Hypothalamus (tissue), 51 donors: ENCODE measurements at places on chromosomes 11 and 22.

DNA sequence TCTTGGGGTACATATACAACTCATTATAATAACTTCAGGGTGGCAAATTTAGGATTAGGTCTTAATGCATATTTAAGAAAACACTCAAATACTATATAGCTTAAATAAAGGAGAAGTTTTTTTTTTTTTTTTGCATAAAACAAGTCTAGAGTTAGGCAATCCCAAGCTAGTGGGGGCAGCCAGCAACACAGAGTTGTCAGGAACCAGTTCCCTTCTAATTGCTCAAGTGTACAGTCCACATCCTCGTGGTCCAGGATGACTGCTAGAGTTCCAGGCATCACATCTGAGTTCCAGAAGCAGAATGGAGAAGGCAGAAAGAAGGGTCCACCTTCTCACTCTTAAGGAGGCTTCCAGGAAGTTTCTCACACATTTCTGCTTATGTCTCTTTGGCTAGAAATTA lies 261.9 kb upstream of the PLET1 start:
- no peak for DNase-seq

DNA sequence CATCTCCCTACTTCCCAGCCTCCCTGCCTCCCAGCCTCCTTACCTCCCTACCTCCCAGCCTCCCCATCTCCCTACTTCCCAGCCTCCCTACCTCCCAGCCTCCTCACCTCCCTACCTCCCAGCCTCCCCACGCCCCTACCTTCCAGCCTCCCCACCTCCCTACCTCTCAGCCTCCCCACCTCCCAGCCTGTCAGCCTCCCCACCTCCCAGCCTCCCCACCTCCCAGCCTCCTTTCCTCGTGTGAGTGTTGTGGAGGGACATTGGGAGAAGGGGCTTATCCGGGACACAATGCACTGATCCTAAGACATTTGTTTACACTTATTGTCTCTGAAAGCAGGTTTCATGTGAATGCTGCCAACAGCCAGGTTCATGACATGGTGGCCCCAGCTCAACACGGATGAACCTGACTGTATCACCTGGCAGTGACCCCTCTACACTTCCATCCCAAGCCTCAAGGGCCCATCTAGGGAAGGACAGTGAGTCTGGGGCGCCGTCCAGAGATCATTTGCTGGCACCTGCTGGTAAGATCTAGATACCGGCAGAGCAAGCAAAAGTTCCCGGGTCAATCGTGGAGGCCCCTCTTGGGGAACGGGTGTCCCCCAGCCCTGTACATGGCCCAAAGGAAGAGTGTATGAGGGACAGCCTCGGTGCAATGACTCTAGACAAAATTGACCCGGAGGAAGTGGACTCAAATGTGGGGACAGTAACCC lies 34.5 kb upstream of the TH start:
- no peak for DNase-seq

GRCh38 chr11:10439351-10439750 lies 15.7 kb upstream of the AMPD3 start:
- no peak for DNase-seq

- no peak for DNase-seq
Observed at GRCh38 chr11:133716602-133717001, 128.7 kb downstream of the SPATA19 start.

DNA sequence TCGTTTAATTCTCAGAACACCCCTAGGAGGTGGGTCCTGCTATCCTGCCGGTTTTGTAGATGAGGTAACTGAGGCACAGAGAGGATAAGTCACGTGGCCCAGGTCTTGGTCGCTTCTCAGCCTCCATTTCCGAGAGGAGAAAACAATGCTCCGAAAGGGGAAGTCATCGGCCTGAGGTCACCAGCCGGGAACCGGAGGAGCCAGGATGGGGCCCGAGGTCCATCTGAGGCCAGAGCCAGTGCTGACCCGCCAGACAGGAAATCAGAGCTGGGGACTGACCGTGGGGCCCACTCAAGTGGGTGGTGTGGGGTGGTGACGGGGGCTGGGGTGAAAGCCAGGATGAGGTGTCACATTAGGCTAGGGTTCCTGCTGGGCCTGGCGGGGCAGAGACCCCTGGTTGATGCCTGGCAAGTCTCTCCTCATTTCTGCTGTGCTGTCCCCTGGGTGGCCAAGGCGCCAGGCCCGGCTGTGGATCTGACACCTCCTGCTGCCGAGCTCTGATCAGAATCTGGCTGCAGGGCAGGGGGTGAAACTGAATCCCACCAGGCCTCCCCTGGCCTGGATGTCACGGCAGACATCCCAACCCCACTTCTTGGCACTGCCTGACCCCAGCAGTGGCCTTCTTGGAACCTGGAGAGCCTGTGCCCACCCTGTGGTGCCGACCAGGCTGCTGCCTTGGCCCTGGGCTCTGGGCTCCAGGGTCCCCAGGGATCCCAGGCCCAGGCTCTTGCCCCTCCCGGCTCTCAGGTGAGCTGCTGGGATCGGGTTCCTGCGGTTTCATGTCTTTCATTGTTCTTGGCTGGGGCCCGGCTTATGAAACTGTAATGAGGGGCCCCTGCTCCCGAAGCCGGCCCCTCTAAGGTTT lies 12.0 kb downstream of the TRIOBP start:
- no peak for DNase-seq

DNA sequence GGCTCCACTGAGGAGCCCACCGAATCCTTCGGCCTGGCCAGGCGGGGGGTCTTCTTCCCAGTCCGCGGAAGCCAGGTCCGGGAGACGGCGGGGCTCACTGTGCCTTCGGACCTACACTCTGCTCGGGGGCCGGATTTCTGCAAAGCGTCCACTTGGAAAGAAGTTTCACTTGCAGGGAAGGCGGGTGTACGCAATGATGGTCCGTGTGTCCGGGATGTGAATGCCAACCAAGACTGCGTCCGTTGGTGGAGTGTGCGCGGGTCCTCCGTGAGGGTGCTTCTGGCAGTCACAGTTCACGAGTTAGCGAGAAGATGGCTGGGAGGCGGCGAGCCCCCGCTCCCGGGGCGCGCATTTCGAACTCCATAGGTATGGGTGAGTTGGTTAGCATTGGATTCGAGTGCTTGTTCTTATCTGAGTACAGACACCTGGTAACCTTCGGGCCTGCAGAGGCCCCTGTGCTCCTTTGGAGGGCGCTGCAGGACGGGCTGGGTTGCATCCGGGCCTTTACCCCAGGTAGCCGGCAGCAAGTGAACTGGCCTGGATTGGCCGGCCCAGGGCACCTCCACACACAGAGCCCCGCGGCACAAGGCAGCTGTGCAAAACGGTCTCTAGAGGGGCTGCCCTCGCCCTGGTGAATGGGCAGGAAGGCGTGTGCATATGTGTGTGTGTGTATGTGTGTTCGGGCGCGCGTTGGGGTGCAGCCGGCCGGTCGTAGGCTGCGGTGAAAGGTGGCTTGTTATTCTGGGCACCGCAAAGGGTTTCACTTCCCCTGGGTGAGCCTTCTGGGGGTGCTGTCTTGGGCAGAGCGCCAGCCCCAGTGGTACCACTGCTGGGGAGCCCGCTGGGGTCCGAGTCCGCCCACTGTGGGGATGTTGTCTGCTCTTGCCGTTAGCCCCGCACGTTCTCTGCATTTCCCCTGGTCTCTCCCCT lies 13.3 kb upstream of the CYP2R1 start:
- no peak for DNase-seq

DNA sequence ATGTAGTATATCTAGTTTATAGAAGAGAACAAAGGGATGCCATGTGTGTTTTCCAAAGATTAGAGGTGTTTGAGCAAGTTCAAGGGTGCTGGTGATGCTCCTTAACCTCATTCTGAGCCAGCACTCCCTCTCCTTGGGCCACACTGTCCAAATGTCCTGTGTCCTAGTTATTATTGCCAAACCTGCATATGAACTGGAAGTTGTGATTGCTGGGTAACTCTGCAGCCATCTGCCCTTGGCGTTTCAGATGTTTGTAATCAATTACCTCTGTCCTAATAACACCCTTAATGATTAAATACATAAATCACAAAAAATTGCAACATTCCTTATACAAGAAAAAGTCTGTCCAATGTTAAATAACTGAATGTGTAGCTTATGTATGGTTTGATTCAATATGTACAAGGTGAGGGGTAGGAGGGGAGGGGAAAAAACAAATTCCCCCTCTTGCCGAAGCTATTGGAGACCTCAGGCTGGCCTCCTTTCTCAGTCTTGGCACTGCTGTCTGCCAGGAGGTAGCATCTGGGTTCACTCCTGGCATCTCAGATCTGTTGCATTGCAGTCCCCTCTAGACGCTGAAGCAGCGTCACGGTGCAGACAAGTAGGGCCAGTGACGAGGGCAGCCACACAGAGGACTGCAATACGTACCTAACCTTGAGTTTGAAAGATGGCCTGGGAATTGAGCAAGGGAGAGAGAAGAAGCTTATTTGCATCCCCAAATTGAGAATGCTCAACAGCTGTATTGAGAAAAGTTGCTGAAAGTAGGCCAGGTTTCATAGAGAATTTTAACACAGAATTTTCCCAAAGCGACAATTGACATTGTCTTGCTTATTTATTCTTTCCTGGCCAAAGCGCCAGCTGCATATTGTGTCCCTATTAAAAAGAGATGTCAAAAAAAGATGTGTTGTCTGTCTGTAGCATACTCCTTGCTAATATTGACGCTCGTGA lies 89.6 kb upstream of the ARHGAP32 start:
- no peak for DNase-seq

GRCh38 chr11:104183593-104183992 lies 19.6 kb upstream of the PDGFD start:
- no peak for DNase-seq

GRCh38 chr11:76768909-76769560 lies 14.1 kb upstream of the TSKU start:
- DNase-seq, result no peak

DNA sequence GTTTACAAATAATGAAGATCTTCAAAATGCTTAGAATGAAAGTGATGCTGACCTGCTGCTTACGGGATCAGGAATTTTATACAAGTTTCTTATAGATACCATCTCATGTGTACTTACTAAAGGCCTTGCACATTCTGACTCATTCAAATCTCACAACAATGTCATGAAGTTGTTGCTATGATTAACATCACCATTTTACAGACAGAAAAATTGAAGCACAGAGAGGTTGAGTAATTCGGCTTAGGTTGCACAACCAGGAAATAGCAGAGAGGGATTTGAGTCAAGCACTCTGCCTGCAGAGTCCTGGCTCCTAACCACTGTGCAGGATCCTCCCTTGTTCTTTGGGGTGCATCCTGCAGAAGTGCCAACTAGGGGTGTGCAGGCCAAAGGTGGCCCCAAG lies 471.9 kb downstream of the MIAT start:
- no peak for DNase-seq

DNA sequence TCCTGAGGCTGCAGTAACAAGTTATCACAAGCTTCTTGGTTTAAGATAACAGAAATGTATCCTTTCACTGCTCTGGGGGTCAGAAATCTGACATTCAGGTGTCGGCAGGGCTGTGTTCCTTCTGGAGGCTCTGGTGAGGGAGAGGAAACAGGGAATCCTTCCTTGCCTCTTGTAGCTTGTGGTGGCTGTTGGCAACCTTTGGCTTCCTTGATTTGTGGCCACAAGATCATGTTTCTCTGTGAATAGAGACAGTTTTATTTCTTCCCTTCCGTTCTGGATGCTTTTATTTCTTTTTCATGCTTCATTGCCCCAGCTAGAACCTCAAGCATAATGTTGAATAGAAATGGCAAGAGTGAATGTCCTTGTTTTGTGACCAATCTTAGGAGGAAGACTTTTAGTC lies 44.0 kb downstream of the MPPED1 start:
- no peak for DNase-seq

DNA sequence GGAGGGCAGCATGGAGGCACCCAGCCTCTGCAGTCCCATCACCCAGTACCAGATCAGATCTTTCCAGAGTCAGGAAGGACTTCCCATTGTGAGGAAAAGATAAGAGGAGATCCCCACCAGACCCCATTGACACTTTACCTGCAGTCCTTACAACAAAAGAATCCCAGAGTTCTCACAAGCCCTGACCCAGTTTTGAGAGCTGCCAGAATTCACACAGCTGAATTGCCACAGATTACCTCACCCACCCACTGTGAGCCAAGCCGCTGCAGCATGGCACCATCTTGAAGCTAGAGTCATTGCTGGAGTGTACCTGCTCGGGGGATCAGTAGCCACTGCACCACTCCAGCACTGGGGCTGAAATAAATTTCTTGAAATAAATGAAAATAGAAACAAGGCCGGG lies 91.8 kb upstream of the UBASH3B start:
- no peak for DNase-seq

- DNase-seq, result peak; percentile 29
Observed at GRCh38 chr22:30287648-30288418, 1.5 kb downstream of the CASTOR1 start.

DNA sequence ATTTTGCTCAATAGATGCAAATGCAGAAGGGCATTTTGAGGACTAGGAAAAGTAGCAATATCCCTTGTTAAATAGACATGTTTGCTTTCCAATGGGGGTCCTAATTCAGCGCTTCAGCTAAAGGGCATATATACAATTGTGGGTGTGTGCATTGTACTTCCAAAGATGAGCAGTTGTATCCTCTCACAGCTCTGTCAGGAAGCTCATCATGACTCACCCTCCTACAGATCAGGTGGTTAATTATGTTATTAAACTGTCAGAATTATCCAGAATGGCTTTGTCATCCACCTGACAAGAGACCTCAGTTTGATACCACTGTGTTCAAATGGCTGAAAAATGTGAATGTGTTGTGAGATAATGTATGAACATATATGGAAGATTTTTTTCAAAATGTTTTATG lies 252.2 kb upstream of the MTNR1B start:
- no peak for DNase-seq

GRCh38 chr11:125086633-125087296 lies 23.7 kb downstream of the SLC37A2 start:
- DNase-seq, result no peak

- DNase-seq, result no peak
Observed at GRCh38 chr11:11535611-11536010, 86.2 kb downstream of the GALNT18 start.

DNA sequence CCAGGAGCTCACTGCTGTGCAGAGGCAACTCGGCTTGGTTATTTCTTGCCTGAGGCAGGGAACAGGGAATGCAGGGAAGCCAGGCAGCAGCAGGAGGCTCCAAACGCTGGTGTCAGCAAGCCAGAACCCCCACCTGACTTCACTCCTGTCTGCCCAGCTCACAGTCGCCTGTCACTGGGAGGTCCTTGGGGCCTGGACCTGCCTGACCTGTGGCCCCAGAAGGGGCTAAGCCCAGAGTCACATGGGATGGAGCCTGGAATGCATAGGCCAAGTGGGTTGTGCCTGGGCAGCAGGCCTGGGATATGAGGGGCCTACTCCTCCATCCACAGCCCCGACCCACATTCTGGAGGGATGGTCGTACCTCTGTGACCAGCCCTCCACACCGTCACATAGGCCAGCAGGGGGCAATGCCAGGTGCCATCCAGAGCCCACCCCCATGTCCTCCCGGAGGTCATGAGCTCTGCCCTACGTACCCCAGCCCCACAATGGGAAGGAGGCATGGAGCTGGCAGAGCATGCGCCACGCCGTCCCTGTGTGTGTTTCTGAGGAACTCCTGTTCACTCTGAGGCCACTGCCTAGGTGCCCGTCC lies 5.2 kb downstream of the RASSF7 start:
- no peak for DNase-seq

GRCh38 chr11:117287668-117288067 lies 3.5 kb upstream of the BACE1-AS start:
- no peak for DNase-seq
